ENCODE measurements at places on chromosomes 16 and 17.

DNA sequence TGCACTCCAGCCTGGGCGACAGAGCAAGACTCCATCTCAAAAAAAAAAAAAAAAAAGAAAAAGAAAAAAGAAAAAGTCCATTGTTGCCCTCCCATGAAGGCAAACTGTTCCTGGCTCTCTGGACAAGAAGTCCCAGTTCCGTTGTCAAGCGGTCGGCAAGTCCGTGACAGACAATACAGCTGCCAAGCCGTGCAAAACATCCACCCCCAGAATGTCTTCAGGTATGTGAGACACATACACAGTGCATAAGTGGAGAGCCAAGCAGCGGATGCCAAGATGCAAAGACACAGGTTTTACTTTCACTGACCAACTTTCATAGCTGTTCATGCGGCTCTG, 33.6 kb upstream of the APPBP2 start:
- DNase-seq = no peak

GRCh38 chr16:64846966-64847365, 274.9 kb downstream of the CDH11 start:
- no peak for DNase-seq

GRCh38 chr16:83970430-83970815, 2.4 kb downstream of the NECAB2 start:
- DNase-seq = no peak

GRCh38 chr16:30085820-30086219, 5.9 kb downstream of the TBX6 start:
- no peak for DNase-seq

GRCh38 chr17:80449194-80449929, 27.0 kb downstream of the NPTX1 start:
- DNase-seq = no peak

- DNase-seq = peak; percentile 94
Measured at GRCh38 chr17:45149037-45149668, 878 bp downstream of the HEXIM1 start.

DNA sequence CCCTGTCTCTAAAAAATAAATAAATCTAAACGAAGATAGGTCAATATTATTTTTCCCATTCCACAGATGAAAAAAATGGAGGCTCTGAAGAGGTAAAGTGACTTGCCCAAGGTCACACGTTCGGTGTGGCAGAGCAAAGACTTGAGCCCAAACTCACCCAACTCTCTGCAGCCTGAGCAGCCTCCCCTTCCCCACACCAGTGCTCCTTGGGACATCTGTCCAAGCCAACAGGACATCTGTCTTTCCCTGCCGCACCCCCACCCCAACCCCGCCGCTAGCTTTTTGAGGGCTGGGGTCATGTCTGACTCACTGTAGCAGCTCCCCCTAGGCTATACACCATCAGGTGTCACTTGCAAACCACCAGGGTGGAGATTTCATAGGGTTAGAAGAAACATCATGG, 5.2 kb upstream of the BEAN1 start:
- no peak for DNase-seq

- no peak for DNase-seq
Measured at GRCh38 chr17:81999587-81999975, 22.2 kb downstream of the ASPSCR1 start.

GRCh38 chr16:70442344-70442743, 3.4 kb upstream of the ST3GAL2 start:
- no peak for DNase-seq

GRCh38 chr16:55568207-55568606, 1.7 kb downstream of the CAPNS2 start:
- no peak for DNase-seq

- DNase-seq = peak; percentile 61
Measured at GRCh38 chr17:79834565-79835469, 4.4 kb downstream of the CBX4 start.

DNA sequence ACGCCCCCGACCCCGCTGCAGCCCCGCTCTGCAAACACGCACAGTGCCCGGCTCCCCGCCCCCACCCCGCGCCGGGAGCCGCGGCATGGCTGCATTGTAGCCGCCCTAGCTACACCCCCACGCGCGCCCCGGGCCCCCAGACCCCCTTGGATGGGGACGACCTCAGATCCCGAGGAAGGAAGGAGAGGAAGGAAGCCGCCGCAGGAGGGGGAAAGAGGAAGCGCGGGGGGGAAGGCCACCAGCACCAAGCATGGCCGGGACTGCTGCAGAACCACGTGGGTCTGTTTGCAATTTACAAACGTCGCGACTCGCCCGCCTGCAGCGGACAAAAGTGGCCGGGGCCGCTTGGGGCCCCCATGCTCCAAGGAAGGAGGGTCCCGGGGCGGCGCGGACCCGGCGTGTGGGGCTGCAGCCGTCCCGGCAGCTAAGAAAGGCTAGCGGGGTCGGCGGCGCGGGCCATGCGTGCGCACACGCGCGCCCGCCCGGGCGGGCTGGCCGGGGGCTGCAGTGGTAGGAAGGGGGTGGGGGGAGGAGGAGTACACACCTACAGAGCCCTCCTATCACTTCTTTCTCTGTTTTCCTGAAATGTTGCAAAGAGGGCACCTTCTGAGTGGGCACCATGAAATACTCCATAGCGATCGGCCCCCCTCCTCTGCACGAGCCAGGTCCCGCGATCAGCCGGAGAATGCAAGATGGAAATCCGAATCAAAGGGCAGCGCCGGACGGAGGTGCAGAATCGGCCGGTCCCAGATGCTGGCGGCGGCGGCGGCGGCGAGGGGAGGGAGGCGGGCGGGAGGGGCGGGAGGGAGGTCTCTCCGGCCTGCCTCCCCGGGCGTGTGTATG, 488 bp downstream of the TFAP4 start:
- DNase-seq = no peak
